T-helper 22 cell (primary cell): ENCODE measurements at places on chromosomes 1 and 21.

DNA sequence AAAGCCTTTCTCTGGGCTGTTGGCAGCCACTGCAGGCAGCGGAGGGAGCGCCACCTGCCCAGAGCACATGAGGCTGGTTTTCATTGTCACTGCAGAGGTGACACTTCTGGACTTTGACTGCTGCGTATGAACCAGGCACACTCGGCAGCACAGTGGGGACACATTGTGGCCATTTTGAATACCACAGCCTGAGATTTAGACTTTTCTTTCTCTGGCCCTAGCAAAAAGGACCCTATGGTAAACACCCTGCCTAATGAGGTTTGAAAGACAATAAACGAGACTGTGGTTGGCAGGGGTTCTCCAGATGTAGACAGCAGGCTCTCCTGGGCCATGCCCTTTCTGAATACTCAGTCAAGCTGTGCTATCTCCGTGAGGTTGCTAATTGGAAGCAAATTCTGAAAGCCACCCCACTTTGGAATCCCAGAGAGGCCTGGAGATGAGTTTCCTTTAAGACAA, 12.0 kb upstream of the KCNE2 start:
- DNase-seq = no peak

DNA sequence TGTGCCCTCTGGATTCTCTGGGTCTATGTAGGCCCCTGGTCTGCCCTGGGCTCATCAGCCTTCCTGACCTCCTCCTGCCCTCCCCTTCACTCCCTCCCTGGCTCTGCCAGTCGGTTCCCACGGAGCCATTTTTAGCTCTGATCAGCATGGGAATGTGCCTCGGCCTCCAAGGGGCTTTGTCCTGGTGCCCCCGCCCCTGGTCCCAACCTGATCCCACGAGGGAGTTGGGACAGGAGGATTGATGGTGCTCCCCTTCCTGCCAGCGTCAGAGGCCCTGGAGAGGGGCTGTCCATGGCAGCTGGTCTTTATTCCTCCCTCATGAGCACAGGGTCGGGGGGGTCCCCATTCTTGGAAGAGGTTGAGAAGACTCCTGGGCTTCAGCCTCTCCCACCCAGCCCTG, 24.9 kb downstream of the ETNK2 start:
- no peak for DNase-seq

DNA sequence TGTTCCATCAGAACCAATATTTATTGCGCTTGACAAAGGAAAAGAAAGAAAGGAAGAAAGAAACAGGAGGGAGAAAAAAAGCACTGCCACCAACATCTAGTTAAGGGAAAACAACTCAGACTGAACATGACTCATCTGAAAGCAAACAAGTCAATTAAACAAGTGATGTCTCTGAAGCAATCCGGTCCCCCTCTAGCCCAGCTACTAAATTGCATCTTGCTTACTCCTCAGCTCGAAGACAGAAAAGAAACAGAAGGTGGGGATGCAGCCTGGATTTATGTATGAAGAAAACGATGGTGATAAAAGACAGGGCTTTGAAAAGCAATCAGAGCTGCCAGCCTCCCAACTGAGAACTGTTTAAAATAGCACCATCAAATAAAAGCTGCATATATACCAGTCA, 188.2 kb downstream of the OMA1 start:
- no peak for DNase-seq

GRCh38 chr1:97204468-97204867, 482.9 kb downstream of the PTBP2 start:
- DNase-seq = no peak

DNA sequence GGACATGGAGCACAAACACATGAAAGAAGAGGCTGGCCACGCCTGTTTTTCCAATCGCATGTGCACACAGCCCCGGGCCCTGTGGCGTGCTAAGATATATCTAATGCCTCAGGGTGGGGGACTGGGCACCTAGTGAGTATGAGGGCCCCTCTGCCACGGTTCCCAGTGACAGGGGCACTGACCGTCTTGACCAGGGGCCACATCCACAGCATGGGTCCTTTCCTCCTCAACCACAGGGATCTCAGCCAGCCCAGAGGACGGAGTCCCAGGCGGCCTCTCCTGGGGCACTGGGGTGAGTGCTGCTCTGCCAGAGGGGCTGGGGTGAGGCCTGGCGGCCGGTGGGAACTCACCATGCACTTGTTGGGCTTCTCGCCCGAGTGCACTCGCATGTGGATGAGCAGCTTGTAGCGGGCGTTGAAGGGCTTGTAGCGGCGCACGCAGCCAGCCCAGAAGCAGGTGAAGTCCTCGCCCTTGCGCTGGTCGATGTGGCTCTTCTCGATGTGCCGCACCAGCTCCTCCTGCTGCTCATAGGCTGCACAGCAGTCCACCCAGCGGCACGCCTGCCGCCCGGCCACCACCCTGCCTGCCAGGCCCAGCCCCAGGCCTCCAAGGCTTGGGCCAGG, 134.7 kb downstream of the DMRTB1 start:
- DNase-seq = no peak

GRCh38 chr1:209256766-209257350, 326.7 kb upstream of the CAMK1G start:
- no peak for DNase-seq

GRCh38 chr1:89539128-89539527, 14.5 kb downstream of the LRRC8B start:
- no peak for DNase-seq

GRCh38 chr1:234926559-234927311, 201.9 kb downstream of the TOMM20 start:
- no peak for DNase-seq

DNA sequence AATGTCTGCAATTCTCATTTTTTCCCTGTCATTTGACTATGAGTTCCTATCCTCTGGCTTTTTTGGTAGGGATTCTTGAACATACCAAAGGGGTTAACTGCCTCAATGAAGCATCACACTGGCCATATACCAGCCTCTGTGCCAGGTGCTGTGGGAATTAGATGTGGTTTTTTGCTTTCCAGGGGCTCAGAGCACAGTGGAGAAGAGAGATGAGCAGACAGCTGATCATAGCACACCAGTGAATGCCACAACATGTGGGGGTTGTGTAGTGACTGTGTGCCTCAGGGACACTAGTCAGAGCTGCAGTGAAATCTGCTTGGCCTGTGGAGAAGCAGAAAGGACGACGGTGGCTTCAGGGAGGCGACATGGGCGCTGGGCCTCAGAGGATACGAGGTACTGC, 30.8 kb downstream of the HLX start:
- DNase-seq = no peak

GRCh38 chr1:91700332-91700731, 185.6 kb downstream of the TGFBR3 start:
- no peak for DNase-seq

DNA sequence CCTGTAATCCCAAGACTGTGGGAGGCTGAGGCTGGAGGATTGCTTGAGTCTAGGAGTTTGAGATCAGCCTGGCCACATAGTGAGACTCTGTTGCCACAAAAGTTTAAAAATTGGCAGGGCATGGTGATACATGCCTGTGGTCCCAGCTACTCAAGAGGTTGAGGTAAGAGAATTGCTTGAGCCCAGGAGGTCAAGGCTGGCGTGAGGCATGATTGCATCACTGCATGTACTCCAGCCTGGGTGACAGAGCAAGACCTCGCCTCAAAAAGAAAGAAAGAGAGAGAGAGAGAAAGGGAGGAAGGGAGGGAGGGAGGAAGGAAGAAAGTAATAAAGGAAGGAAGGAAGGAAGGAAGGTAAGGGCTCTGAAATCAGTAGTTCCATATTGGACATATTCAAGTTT, 25.0 kb downstream of the GLUL start:
- DNase-seq = no peak

- DNase-seq = no peak
Measured at GRCh38 chr1:151356696-151357095, 9.6 kb upstream of the RFX5 start.
